ENCODE measurements at places on chromosomes 4 and X.

DNA sequence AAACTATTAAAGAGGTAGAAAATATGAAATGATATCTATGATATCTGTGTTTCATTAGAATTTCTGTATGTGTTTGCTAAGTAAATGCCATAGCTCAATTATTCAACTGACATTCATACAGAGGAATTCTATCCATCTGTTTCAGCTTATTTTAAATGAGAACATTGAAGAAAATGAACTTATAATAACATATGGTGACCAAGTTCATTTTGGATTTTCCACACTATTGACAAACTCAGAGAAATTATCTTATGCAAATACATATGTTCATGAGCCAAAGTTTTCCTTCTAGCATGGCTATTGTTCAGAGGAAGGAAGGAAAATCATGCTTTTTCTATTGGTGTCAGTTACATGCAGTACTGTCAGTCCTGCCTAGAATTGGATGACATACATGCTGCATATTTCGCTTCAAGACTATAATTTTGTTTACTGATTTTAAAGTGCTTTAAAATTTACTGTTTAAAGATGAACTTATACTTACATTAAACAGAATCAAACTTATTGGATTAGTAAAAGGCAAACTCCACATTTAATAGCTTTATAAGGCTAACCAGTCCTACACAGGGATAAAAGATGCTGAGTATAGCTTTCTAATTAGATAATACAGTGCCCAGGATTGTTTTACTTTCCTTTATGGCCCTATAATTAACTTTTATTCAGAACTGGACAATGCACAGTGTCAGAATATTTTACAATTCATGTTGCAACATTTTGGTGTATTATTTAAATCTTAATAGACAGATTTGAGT is 646.2 kb downstream of the TRAM1L1 start:
- peak; percentile 89 for DNase-seq

GRCh38 chrX:9370893-9371292 is 94.0 kb upstream of the TBL1X start:
- peak; percentile 37 for DNase-seq

- no peak for DNase-seq
Measured at GRCh38 chr4:73707918-73708577, 32.3 kb upstream of the CXCL8 start.

DNA sequence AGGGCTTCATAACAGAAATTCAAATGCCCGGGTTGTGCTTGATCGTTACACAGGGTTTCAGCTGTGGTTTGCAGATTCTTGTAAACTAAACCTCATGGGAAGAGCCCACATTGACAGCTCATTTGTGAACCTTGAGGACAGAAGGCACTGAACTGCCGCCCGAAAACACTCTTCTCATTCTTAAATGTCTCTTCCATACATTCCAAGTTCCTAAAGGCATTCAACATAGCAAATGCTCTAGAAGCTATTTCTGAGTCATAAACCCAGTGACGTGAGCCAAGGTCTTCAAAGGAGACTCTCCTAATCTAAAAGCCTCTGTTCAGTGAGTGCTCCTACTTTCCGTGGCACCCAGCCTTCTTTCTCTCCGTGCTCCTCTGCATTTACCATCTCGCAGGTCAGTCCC is 737.8 kb upstream of the FRG1 start:
- DNase-seq, result peak; percentile 43

- DNase-seq, result peak; percentile 6
Measured at GRCh38 chrX:103663981-103664762, 22.3 kb downstream of the MORF4L2 start.

- no peak for DNase-seq
Measured at GRCh38 chr4:41473176-41473575, 64.8 kb upstream of the LIMCH1 start.

GRCh38 chrX:132017431-132018185 is 5.5 kb upstream of the STK26 start:
- DNase-seq, result no peak

DNA sequence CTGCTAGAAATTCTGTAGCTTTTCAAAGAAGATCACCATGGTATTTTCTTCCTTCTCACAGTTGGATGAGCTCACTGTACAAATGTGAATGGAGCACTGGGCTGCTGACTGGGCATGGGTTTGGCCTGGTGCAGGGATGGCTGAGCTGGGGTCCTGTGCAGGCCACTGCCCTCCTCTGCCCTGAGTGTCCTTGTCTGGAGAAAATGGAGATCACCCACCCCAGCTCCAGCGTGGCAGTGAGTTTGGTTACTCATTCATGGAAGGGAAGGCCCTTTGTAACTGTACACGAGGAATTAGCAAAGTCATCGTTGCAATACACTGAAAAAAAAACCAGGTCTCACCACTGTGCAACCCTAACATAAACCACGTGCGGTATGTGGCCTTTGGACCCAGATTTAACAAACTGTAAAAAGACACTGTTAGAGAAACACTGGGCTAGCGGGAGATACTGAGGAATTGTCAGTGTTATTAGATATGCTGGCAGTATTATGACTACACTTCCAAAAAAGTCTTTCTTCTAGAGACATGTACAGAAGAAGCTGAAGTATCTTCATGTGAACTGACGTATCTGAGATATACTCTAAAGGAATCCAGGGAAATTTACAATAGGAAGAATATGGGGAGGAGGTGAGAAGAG is 16.1 kb upstream of the TBC1D14 start:
- DNase-seq, result no peak

DNA sequence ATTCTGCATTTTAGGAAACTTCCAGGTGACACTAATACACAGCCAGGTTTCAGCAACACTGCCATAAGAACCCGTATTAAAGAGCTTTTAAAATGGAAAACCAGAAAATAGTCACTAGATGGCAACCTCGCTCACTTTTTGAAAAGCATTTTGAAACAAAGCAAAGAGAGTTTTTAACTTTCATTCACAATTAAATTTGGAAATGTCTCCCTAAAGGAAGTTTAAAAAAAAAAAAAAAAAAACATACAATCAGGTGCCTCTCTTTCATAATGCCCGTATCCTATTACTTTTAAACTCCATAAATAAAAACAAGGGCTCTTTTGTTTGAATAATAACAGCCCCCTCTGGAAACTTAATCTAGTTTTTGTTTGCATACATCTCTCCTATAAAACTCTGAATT is 20.3 kb downstream of the MEPE start:
- DNase-seq, result peak; percentile 58

- no peak for DNase-seq
Measured at GRCh38 chr4:142083264-142083663, 446.9 kb downstream of the IL15 start.

DNA sequence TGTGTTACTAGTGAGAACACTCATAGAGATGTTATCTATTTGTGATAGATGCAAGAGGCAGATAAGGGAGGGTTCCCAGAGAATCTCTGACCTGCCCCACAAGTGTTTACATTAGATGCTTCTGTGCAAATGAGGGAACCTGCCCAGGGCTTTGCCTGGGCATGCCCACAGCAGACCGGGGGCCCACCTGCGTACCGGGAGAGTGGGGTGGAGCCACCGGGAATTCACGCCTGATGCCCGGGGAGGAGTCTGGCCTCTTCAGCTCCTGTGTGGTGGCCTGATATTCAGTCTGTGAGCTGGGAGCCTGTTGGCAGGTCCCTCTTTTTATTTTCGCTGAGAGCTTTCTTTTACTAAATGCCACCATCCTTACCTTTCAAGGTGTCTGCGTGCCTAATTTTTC is 155.7 kb downstream of the SNCA start:
- DNase-seq, result no peak

DNA sequence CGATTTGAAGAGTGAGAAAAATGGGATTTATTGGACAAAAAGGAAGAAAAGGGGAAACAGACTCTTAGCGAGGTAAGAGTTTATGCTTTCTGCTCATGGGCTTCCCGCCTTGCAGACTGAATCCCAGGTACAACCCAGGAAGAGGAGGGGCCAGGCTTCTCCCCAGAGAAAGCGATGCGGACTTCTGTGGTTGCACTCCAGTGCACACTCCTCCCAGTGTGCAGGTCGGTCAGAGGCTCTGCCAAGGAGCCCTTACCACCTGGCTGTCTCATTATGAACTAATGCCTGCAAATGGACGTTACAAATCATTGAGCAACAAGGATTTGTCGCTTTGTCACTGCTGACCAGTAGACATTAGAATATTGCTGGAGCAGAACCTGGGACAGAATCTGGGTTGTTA is 39.9 kb upstream of the GLRA2 start:
- no peak for DNase-seq
